Adrenal gland (tissue), 19 donors: ENCODE measurements at places on chromosomes 1 and 21.

- no peak for DNase-seq
- no peak within 1 kb of the TSS for H3K4me3 ChIP-seq
- no peaks in the 10 kb centered on the region for H3K27me3 ChIP-seq
- H3K36me3 ChIP-seq: no peaks in the 10 kb centered on the region
Measured at GRCh38 chr1:9996624-9997582, at the start of gene RBP7. Gene RBP7, plus strand, starts transcription at chr1:9997228. Its CDS starts 31 bp downstream, at chr1:9997259.

GRCh38 chr21:42616446-42616845 lies 37.0 kb upstream of the PDE9A start:
- DNase-seq: no peak
- H3K27me3 ChIP-seq: peaks cover 25% of the 10 kb centered on the region
- no peak overlapping the region for H3K4me3 ChIP-seq
- H3K36me3 ChIP-seq: no peaks in the 10 kb centered on the region
- no peaks in the 10 kb centered on the region for H3K4me1 ChIP-seq
- no peak overlapping the region for H3K27ac ChIP-seq

DNA sequence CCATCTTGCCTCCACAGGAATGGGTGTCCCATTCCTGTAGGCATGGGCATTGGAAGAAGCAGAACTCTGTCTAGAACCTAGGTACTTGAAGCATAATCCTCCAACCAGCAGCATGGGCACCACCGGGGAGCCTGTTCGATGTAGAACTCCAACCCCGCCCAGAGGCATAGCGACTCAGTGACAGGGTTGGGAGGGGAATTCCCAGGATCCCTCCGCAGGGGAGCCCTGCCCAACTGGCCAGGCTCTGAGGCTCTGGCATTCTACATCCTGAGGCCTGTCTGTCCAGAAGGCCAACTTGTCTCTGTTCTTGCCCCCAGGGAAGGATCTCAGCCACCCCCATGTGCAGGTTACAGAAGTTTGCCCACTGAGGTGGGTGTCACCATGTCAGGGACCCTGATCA lies 38.2 kb downstream of the CACNA1S start:
- no peaks in the 10 kb centered on the region for H3K27me3 ChIP-seq
- H3K4me1 ChIP-seq: no peaks in the 10 kb centered on the region
- DNase-seq: no peak
- H3K36me3 ChIP-seq: no peaks in the 10 kb centered on the region
- H3K27ac ChIP-seq: no peak overlapping the region
- H3K4me3 ChIP-seq: no peak overlapping the region

DNA sequence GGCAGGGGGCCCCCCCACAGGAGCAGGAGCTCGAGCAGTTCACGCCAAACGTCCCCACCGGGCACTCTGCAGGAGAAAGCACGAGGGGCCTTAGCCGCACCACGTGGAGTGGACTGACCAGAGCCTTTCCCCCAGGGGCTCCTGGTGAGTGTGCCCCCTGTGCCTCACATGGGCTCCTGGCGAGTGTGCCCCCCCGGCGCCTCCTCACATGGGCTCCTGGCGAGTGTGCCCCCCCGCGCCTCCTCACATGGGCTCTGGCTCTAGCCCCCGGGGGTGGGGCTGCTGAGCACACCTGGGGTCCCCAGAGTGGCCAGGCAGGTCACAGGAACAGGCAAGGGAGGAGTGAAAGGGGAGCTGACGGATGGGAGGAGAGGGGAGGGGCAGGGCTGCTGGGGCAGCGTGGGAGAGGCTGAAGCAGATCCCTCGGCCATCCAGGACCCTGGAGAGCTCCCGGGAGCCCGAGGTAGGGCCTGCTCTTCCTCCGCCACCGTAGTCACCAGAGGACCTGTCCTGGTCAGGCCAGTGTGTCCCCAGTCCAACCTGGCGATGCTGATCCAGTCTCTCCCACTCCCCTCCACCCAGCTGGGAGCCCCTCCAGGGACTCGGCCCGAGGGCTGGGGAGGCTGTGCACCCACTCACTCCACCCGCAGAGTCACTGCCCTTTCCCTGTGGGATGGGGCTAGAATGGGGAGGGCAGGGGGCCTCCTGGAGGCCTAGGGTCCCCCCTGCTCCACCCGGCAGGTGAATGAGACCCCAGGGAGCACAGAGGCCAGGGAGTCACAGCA lies 47.6 kb downstream of the ARHGEF16 start:
- H3K36me3 ChIP-seq: no peaks in the 10 kb centered on the region
- H3K4me1 ChIP-seq: no peaks in the 10 kb centered on the region
- H3K27me3 ChIP-seq: no peaks in the 10 kb centered on the region

DNA sequence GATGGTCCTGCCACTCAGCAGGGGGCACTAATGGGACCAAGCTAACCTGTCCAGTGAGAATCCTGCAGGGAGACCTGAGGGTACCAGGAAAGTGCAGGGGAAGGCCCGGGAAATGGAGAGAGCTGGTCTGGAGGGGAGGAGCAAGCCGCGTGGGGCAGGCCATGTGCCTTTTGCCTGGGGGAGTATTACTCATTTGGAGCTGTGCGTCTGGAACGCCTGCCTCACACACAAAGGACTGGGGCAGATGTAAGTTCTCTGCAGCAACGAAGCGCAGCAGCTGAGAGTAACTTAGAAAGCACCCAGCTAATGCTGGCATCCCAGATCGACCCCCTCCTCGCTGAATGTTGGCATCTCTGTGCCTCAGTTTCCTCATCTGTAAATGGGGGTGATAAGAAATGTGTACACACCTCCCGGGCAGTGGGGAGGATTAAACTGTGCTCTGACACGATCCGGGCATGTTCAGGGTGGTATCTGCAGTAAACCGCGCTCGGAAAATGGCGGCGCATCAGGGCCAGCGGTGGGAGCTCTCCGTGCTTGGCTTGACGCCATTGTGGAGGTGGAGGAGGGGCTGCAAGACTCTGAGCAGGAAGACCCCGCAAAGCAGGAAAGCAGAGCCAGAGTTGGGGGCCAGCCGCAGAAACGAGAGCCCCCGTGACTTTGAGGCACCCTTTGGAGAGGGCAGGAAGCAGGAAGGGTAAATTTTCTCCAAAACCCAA lies 212.5 kb downstream of the NPHP4 start:
- no peaks in the 10 kb centered on the region for H3K36me3 ChIP-seq
- no peaks in the 10 kb centered on the region for H3K4me1 ChIP-seq

- no peaks in the 10 kb centered on the region for H3K27me3 ChIP-seq
- H3K4me3 ChIP-seq: peak overlapping the region; percentile 21
- H3K36me3 ChIP-seq: no peaks in the 10 kb centered on the region
Measured at GRCh38 chr1:23634840-23635651, 56.6 kb upstream of the RPL11 start.

- peak overlapping the region; percentile 85 for H3K27ac ChIP-seq
- H3K4me3 ChIP-seq: no peak overlapping the region
- H3K36me3 ChIP-seq: peaks cover 88% of the 10 kb centered on the region
- peak; percentile 89 for DNase-seq
- peaks cover 38% of the 10 kb centered on the region for H3K4me1 ChIP-seq
Measured at GRCh38 chr1:20654104-20654690, 7.0 kb downstream of the DDOST start.

GRCh38 chr1:174964261-174964971 lies 35.3 kb upstream of the CACYBP start:
- no peak overlapping the region for H3K4me3 ChIP-seq
- no peaks in the 10 kb centered on the region for H3K36me3 ChIP-seq
- no peak for DNase-seq
- no peaks in the 10 kb centered on the region for H3K27me3 ChIP-seq
- peaks cover 31% of the 10 kb centered on the region for H3K4me1 ChIP-seq

- no peak for DNase-seq
- no peaks in the 10 kb centered on the region for H3K36me3 ChIP-seq
- peaks cover 9% of the 10 kb centered on the region for H3K4me1 ChIP-seq
- no peaks in the 10 kb centered on the region for H3K27me3 ChIP-seq
- no peak overlapping the region for H3K4me3 ChIP-seq
- H3K27ac ChIP-seq: no peak overlapping the region
Measured at GRCh38 chr1:46413596-46413985, 19.5 kb downstream of the FAAH start.

- H3K27ac ChIP-seq: no peak overlapping the region
- no peaks in the 10 kb centered on the region for H3K27me3 ChIP-seq
- DNase-seq: no peak
- H3K4me3 ChIP-seq: no peak overlapping the region
Measured at GRCh38 chr1:67811781-67812180, 21.5 kb downstream of the GNG12 start.

- no peaks in the 10 kb centered on the region for H3K36me3 ChIP-seq
- no peak overlapping the region for H3K27ac ChIP-seq
Measured at GRCh38 chr1:213200630-213201029, 149.6 kb downstream of the RPS6KC1 start.

- H3K4me1 ChIP-seq: peaks cover 9% of the 10 kb centered on the region
- H3K27me3 ChIP-seq: no peaks in the 10 kb centered on the region
- H3K36me3 ChIP-seq: no peaks in the 10 kb centered on the region
- DNase-seq: no peak
Measured at GRCh38 chr1:9449110-9449627, 90.1 kb upstream of the SLC25A33 start.
